Thoracic aorta (tissue), 2 donors: ENCODE measurements at places on chromosomes 3 and 15. TPM values are rescaled to one million over a fixed set of nuclear protein-coding genes. Genes with fewer than 3 reads are reported as not detected.

- no peak for DNase-seq
Observed at GRCh38 chr3:64595253-64595694, 92.5 kb downstream of the ADAMTS9 start.

DNA sequence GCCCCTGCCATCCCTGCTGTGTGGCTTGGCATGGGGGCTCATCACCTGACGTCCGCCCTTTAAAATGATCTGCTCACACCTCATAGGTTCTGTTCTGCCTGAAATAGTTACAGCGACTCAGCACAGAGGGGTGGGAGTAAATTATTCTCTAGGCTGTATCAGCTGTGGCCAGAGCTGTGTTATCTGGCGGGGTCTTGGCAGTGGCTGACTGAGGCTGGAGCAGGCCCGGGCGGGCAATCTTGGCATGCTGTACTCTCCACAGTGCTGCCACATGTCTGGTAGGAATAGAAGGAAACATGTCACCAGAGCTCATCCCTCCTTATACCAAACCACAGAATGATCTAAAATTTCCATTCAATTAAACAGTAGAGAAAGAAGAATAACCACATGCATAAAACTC, 499.9 kb upstream of the LMCD1 start:
- DNase-seq, result no peak

DNA sequence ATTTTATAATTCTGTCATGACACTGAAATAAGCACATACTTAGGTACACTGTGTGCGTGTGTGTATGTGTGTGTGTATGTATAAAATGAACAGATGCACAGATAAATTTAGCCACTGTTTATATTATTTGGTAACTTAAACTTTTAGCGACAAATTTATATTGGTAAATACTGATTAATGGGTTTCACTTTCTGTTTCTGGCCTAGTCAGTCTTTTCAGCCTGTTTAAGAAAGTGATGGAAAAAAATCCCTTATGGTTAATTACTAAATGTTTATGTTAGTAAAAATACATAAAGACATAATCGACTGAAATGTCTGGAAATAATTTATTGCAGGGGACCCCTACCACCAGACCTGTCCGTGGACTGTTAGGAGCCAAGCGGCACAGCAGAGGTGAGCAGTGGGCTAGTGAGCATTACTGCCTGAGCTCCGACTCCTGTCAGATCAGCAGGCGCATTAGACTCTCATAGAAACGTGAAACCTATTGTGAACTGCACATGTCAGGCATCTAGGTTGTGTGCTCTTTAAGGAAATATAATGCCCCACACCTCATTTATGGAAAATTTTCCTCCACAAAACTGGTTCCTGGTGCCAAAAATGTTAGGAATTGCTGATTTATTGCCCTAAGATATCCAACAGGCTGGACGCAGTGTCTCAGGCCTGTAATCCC, 717.4 kb downstream of the SI start:
- DNase-seq, result no peak

- DNase-seq, result no peak
Observed at GRCh38 chr15:85870216-85871014, 75.7 kb upstream of the KLHL25 start.

DNA sequence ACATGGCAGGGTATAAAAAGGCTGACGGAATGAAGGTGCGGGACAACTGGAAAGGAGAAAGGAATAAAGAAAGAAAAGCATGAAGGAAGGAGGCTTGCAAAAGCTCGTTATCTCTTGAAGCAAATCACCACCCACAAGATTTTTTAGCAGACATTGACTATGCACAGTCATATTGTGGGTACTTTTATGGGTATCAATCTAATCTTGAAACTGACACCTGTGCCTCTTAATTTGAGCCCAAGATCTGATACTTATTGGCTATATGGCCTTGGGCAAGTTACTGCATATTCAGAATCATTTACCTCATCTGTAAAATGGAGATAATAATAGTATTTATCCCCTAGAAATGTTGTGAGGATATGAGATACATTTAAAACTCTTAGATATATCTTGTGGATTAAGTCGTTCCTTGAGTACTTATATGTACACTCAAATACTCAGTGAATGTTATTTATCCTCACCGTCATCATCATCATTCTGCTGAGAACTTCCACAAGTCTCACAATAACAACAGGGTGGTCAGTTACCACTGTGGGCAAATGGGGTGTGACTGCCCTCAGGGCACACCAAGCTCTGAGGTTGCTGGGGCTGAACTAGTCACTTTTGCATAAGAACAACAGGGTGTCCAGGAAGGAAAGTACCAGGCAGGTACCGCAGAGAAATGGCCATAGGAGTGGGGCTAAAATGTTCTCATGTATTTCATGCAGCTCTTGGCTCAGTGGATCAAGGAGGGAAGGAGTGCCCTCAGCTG, 266.1 kb downstream of the SLC9A9 start:
- no peak for DNase-seq

GRCh38 chr15:96345560-96346399, 15.3 kb downstream of the NR2F2 start:
- DNase-seq, result no peak

DNA sequence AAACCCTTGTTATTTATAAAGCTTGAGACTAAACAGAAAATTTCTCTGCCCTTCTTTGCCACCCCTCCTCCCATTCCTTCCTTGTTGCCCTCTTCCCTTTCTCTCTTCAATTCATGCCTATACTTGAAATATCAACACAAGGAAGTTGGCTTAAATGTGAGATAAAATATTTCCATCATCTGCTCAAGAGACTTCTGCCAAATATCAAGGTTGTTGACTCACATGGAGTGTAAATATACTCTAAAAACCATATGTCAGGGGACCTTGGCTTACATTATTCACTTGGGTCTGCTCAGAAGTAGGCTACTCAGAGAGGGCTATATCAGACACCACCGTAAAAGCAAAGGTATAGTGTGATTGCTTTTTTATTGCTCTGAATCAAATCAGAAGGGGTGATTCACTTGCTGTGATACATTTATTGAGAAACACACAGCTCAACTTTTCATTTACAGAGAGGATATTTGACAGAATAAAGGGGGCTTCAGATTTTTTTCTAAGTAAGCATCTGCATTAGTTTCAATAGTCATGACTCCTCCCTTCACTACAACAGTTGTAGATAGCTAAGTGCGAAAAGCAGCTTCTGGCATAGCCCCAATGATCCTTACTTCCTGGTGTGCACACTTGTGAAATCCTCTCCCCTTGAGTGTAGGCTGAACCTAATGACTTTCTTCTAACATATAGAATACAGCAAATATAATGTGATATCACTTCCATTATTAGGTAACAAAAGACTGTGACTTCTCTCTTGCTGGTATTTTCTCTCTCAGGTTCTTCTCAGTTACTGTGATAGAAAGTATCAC, 386.2 kb downstream of the EFHB start:
- DNase-seq, result no peak

DNA sequence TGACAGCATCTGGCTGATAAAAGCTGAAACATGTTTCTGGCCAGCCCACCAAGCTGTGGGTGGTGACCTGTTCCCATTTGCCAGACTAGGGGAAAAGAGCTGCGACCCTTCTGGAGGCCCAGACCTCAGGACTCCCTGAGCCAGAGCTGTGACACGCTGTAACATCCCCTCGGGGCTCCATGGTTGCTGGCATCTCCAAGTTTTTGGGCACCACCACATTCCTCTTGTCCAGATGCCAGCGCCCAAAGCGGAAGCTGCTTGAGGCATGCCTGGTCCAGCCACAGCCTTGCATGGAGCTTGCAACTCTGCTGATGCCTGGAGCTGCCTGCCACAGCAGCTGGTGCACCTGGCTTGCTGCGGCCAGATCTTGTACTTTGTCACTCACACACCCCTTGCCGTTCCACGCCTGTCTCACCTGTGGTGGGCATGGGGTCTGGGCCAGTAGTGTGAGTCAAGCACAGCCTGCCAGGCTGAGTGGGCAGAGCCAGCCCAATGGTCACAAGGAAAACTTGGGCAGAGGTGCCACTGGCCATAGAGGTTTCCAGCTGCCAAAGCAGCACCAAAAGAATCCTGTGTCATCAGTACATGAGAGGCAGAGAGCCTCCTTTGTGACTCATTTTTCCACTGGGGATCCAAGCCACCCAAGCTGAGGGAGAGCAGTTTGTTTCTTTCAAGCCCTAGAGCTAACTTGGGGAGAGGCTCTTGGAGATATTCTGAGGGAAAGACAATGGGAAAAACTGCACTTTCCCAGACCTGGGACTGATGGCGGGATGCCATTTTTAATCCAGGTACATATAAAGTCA, 45.7 kb upstream of the PTX3 start:
- DNase-seq, result no peak

DNA sequence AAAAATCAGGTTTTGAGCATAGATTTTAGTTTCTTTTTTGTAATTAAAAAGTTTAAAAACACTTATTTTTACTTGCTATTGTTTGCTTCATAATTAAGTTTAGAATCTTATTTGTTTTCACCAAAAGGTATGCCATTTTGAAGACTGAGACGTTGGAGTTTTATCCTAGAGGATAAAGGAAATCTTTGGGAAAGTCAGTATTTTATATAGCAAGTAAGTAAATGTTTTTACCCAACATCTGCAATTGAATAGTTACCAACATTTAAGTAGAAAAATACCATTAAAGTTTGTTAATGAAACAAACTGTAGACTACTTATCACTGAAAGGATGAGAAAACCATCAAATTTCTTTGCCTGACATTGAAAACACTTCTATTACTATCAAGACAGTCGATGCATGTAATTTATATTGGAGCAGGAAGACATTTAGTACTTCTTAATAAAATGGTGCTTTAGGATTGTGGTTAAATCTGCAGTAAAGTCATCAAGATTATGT, 14.0 kb upstream of the CHD2 start:
- DNase-seq, result no peak

DNA sequence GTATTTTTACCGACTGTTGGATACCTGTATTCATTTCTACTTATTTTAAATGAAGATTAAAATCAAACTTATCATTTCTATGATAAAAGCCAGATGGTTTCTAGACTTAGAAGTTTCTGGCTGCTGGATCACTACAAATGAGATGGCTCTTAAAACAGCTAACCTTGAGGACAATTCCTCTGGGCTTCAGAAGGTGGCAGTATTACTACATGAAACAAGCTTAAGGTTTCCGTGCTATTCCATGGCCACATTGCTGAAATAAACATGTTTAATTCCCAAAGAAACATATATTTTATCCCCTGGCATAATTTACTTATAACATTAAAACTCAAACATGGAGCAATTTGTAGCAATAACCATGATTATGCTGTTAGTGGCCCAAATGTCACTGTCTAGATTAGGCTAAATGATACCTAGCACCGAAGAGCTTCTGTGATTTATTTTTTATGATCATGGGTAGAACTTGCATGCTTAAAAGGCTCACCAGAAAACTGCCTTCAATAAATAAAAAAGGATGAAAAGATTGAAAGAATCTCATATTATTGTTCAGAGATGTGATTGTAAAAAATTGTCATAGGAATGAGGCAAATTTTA, 204.0 kb upstream of the NANOGP8 start:
- no peak for DNase-seq

GRCh38 chr3:170027233-170028102, 10.3 kb upstream of the GPR160 start:
- DNase-seq, result no peak

DNA sequence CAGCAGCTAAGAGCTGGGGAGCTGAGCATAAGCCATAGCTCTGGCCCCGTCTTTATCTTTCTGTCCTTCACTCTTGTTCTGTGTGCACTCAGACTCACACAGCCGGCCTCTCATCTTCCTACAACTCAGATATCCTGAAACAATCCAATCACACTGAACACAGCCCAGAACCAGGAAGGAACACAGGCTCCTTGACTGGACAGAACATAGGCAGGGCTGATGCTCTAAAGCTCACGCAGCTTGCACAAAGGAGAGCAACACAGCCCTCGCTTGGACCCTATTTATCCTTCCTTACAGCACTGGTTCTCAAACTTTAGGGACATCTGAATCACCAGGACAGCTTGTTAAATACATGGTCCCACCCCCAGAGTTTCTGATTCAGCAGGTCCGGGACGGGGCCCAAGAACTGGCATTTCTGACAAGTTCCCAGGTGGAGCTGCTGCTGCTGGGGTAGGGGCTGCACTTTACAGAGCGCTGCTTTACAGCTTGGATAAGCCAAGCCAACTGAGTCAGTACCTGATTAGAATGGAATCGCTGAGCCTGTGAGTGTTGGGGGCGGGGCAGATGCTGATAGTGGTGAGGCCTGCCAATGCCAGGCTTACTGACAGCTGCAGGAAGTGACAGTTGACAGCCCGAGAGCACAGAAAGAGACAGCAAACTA, 65.1 kb downstream of the MRPL46 start:
- DNase-seq, result no peak

- DNase-seq, result no peak
Observed at GRCh38 chr15:57637846-57638245, 46.1 kb downstream of the MYZAP start.

- DNase-seq, result no peak
Observed at GRCh38 chr15:75966073-75966472, 46.2 kb downstream of the NRG4 start.

- no peak for DNase-seq
Observed at GRCh38 chr3:33557279-33557678, 117.1 kb upstream of the UBP1 start.

- DNase-seq, result no peak
Observed at GRCh38 chr3:108064293-108064887, 26.4 kb downstream of the CD47 start.

GRCh38 chr3:84727616-84728015, 231.2 kb upstream of the CADM2 start:
- no peak for DNase-seq

DNA sequence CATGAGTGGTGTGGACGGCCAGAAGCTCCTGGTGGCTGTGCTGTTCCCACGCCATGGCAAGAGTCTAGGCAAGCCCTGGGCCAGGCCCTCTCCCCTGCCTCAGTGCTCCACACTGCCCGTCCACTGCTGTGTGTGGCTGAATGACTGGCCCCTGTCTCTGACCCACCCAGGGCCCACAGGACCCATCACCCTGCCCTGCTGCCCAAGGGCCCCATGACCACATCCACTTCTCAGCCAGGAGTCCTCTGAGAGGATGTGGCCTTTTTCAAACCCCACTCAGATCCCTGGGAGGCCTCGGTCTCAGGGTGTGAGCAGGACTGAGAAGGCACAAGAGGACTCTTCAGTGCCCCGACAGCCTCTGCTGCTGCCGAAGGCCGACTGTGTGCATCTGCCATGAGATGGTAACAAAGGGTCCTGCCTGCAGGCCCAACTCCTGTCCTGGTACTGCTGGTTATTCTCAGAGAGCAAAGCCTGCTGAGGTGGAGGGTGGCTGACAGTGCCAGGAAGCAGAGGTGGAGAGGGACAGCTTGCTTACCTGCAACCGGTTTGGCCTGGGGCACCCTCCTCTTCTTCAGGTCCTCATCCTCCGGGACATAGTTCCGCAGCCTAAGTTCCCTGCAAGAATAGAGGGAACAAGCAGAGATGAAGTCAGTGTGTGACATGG, 47.5 kb downstream of the PTH1R start:
- no peak for DNase-seq

DNA sequence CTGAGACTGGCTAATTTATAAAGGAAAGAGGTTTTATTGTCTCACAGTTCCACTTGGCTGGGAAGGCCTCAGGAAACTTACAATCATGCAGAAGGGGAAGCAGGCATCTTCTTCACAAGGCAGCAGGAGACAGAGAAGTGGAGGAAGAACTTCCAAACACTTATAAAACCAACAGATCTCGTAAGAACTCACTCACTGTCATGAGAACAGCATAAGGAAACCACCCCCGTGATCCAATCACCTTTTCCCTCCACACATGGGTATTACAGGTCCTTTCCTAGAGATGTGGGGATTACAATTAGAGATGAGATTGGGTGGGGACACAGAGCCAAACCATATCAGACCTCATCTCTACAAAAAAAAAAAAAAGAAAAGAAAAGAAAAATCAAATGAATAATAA, 25.7 kb downstream of the CGGBP1 start:
- no peak for DNase-seq

Gene SCN11A
- total RNA-seq, result 0.07 TPM

Gene NR1I2
- not detected for total RNA-seq

Gene PHLDB2
- 140 TPM for total RNA-seq

Gene ANKRD63
- total RNA-seq, result not detected
